NCI-H446 (cell line): ENCODE measurements at places on chromosomes 3 and 15.

DNA sequence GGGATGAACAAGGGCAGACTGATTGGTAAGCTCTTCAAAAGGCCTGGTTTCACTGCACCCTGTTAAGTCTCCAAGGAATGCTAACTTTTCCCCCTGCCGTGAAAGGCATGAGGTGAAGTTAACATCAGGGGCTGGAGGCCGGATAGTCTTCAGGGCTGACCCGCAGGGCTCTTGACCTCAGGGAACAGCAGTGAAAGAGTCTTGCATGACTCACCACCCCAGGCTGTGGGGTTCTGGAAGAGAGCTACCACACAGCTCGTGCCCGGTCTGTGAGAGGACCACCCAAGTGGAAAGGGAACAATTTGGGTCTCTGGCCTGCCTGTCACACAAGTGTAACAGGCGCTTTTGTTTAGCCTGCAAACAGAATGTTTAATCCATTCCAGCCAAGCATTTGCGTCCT lies 504.9 kb downstream of the EDEM1 start:
- no peak for DNase-seq

DNA sequence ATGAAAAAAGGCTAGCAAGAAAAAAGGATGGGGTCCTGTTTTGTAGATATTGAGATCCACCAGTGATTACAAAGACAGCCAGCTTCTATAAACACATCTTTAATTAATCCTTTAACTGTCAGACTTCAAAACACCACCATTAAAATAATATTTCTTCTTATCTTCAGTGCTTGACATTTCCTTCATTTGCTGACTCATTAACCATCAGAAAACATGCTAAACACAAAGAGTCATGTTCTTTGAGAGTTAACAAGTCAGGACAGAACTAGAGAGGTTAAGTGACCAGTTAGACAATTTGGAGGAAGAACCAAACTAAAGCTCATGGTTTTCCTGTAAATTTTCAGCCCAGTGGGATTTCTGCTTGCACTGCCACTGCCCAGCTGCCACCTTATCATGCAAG lies 111.4 kb downstream of the MEIS2 start:
- no peak for DNase-seq

- DNase-seq: no peak
Observed at GRCh38 chr3:4460334-4460733, 6.7 kb downstream of the SUMF1 start.

- DNase-seq: no peak
Observed at GRCh38 chr3:60086811-60087210, 1037.0 kb upstream of the CFAP20DC start.

- no peak for DNase-seq
Observed at GRCh38 chr15:52529341-52529924, 753 bp upstream of the MYO5A start.

DNA sequence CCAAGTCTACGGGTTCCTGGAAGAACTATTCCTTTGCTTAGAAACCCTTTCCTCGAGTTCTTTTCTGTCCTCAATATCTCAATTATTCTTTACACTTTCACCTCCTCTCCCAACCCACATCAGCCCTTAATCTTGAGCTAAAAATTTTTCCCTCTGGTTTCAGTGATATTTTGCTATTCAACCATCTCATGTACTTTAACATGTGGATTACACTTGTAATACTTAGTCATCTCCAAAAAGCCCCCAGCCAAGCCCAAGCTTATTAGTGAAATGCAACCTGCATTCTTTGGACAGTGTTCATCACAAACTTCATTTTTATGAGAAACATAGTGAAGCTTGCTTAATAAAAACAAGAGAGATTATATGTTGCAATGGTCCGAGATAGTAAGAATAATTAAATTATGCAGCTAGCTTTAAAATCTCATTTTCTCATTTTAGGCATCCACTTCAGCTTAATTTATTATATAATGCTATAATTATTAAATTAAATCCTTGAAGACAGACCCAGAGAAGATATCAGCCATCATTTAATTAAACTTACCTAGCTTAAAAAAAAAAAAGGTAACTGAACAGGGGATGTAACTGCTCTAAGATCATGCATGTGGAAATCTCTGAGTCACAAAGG lies 534.5 kb upstream of the TBL1XR1 start:
- no peak for DNase-seq

DNA sequence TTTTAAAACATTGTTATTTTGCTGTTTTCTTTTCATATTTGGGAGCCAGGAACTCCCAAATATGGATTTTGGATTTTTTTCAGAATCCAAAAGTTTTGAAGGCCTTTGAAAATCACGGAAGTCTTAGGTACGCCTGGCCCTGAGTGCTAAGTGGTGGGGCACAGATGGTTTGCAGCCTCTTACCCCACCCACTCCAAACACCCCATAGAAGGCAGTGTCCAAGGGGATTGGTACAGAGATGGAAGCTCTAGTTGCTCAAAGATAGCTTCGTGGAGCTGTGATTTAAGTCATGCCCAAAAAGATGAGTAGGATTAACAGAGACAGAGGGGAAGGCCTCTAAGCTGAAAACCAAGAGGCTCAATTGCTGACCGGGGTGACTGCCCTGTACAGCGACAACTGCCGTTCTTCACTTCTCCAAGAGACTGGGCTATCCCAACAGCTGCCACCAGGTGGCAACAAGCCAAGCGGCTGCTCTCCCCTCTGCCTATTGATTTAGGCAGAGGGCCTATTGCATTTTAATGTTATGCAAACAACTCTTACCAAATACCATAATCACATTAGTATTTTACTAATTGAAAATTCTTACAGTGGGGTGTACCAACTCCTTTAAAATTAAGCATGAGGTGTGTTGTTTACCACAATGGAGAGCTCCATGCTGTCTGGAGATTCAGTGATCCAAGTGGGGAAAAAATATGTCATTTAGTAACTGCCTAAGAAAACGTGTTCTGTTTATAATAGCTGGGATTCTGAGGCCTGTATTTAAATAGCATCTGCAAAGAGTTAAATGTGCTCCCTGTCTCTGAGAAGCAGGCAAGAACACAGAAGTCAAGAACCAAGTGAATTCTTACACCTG lies 64.0 kb upstream of the C15orf61 start:
- DNase-seq: no peak

DNA sequence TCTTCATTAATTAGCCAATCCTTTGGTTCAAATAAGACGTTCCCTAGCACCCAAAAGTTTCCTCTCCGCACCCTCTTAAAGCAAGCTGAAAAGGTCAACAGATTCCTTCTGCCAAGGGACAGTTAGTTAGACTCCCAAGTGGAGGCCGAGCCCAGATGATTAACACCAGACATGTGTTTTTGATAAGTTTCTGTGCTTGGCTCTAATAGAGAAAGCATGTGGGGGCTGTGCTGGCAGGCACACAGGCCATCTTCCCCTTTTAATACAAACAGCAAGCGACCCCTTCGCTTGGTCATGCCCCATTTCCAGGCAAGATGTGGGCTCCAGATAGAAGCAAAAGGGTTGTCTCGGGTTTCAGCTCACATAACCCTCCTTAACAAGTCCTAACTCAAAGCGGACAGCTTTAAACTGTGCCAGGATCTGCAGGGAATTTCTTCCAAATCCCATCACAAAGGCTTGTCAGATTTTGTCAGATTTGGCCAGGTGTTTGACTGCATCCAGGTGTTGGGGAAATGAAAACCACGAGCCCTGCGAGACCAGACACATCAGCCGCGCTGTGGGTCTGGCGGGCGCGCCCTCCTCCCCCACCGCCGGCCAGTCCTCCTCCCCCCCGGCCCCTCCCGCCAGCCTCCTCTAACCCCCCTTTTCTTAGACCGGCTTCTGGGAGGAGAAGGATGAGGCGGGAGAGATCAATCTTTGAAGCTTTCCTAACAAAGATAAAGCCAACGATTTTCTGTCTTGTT lies 3.3 kb downstream of the HES1 start:
- DNase-seq: no peak

- DNase-seq: no peak
Observed at GRCh38 chr3:124883766-124884473, 3.2 kb downstream of the ITGB5 start.

DNA sequence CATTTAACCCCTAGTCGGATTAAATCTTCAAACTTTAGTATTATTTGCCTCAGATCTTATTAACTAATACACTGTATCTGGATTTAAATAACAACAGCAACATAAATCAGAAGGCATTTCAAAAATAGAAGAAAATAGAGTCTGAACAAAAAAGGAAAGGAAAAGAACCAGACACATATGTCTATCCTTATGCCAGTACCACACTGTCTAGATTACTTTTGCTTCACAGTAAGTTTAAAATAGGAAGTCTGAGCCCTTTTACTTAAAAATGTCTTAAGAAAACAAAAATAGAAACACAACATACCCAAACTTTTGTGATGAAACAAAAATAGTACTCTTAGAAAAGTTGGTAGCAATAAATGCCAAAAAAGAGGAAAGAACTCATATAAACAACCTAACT lies 1615.8 kb downstream of the SI start:
- no peak for DNase-seq

- no peak for DNase-seq
Observed at GRCh38 chr3:168251371-168251770, 155.6 kb upstream of the GOLIM4 start.

GRCh38 chr3:126337980-126338651 lies 19.1 kb downstream of the KLF15 start:
- no peak for DNase-seq

GRCh38 chr3:161356287-161356686 lies 15.0 kb downstream of the SPTSSB start:
- DNase-seq: no peak

GRCh38 chr3:174408310-174408709 lies 450.8 kb upstream of the NAALADL2 start:
- DNase-seq: no peak

GRCh38 chr15:27260523-27260922 lies 289.5 kb downstream of the GABRG3 start:
- DNase-seq: no peak

DNA sequence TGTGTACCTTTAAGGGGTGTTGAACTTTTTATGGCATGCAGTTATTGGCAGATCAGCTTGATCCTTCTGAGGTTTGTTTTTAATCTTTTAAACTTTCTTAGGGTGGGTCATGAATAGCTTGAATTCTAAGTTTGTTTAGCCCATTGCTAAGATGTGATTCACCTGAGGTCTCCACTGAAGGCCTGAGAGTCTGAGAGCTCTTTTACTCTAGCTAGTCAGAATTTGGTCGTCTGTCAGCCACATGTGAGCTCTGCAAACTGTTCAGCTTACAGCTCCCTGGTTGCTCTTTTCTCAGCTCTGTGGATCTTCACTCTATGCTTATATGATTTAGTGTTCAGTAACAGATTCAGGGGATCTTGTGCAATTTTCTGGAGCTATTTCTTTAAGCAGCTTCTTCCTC lies 161.3 kb downstream of the ABHD5 start:
- no peak for DNase-seq

- DNase-seq: no peak
Observed at GRCh38 chr3:13164893-13165492, 91.8 kb upstream of the IQSEC1 start.

GRCh38 chr3:183818706-183819624 lies 6.4 kb downstream of the MAP6D1 start:
- DNase-seq: no peak

GRCh38 chr3:38163117-38163840 lies 2.1 kb upstream of the OXSR1 start:
- no peak for DNase-seq

DNA sequence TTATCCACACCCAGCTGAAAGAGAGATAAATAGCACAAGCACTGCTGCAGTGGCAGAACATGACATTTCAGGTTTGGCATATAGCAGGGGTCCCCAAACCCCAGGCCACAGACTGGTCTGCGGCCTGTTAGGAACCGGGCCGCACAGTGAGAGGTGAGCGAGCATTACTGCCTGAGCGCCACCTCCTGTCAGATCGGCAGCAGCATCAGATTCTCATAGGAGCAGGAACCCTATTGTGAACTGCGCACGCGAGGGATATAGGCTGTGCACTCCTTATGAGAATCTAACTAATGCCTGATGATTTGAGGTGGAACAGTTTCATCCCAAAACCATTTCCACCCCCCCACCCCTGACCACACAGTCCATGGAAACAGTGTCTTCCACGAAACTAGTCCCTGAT lies 54.6 kb downstream of the CCR4 start:
- DNase-seq: no peak

- DNase-seq: no peak
Observed at GRCh38 chr3:37646865-37647264, 214.8 kb upstream of the CTDSPL start.

- peak; percentile 36 for DNase-seq
Observed at GRCh38 chr15:68210821-68211655, 5.9 kb upstream of the CALML4 start.

DNA sequence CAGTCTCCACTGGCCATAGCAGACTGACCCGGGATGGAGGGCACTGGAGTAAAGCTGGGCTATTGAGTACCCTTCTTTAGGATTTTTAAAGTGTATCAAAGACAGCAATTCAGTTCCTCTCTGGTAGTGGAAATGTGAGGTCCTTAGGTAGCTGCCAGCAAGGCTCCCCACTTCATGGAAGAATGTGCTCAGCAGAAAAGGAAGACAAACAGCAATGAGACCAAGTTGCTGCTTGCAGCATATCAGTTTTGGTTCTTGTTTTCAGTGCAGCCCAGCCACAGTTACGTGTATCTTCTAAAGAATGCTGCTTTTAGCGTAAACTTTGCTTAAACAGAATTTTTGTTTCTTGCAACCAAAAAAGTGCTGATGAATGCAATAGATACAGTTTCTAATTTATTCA lies 374.0 kb upstream of the CBLB start:
- no peak for DNase-seq

- peak; percentile 1 for DNase-seq
Observed at GRCh38 chr3:31227131-31227562, 305.6 kb upstream of the STT3B start.

DNA sequence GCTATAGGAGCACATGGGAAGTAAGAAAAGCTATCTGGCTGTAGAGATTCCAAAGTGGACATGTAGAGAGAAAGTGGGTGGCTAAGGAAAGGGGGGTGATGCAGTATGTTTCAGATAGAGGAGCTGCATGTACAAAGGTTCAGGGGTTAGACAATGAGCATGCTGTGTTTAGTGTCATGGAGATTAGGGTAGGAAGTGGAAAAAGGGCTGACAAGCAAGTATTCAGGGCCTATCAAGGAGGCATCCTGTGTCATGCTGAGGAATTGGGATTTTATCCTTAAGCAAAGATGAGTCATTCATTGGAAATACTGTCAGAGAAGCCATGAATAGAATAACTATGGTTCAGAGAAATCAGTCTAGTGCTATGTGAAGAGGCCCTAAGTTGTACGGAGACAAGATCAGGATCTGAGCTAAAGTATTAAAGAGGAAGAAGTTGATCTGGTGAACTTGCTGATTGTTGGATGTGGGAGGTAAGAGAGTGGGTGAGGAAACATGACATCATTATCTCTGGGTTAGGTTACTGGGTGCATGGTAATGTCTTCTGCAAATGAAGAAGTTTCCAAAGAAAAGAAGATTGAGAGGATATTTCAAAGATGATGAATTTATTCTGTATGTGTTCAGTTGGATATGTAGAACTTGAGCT lies 176.7 kb upstream of the GOLIM4 start:
- DNase-seq: no peak

DNA sequence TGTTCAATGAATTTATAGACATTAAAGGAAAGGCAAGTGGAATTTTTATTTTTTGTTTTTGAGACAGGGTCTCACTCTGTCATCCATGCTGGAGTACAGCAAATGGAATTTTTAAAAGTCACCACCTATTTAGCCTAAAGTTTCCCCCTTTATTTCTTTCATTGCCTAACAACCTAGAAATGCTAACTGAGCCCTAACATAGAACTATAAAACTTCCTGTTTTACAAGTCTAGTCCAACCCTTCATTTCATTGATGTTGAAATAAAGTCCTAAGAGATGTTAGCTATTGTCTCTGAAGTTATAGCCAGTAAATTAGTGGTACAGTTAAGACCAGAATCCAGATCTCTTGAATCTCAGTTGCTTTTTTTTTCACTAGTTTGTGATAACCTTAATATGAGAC lies 39.0 kb downstream of the MAPK6 start:
- no peak for DNase-seq

- DNase-seq: peak; percentile 70
Observed at GRCh38 chr15:68553994-68554720, 24.6 kb upstream of the CORO2B start.
